ENCODE measurements at places on chromosomes 1 and 21.
A peak's percentile ranks its signal among the peaks of the same experiment; 100 is the strongest.

DNA sequence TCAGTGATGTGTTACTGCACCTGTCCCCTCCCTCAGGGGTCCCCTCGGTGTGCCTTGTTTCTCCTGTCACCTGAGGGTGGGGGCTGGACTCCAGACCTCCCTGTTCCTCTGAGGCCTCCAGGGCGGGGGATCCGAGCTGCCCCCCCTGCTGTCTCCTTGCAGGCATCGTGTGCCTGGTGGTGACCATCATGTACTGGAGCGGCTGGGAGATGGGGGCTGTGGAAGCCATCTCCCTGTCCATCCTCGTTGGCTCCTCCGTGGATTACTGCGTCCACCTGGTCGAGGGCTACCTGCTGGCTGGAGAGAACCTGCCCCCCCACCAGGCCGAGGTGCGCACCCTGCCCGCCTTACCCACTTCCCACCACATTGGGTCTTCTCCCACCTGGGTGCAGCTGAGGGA, 56.4 kb downstream of the DISP3 start:
- H3K4me3 ChIP-seq = no peak overlapping the region
- no peaks in the 10 kb centered on the region for H3K4me1 ChIP-seq
- DNase-seq = no peak
- H3K27me3 ChIP-seq = no peaks in the 10 kb centered on the region
- no peaks in the 10 kb centered on the region for H3K36me3 ChIP-seq
- H3K27ac ChIP-seq = no peak overlapping the region

- no peaks in the 10 kb centered on the region for H3K36me3 ChIP-seq
- H3K4me3 ChIP-seq = no peak overlapping the region
- no peak for DNase-seq
- no peaks in the 10 kb centered on the region for H3K27me3 ChIP-seq
- no peaks in the 10 kb centered on the region for H3K4me1 ChIP-seq
- no peak overlapping the region for H3K27ac ChIP-seq
These were observed 23.6 kb upstream of the CTH start for GRCh38 chr1:70387507-70387906.

GRCh38 chr1:44485229-44485933, 80.3 kb downstream of the RNF220 start:
- H3K36me3 ChIP-seq = no peaks in the 10 kb centered on the region
- H3K4me3 ChIP-seq = no peak overlapping the region
- peak overlapping the region; percentile 70 for H3K27ac ChIP-seq
- no peaks in the 10 kb centered on the region for H3K27me3 ChIP-seq
- H3K4me1 ChIP-seq = peaks cover 5% of the 10 kb centered on the region
- DNase-seq = no peak

DNA sequence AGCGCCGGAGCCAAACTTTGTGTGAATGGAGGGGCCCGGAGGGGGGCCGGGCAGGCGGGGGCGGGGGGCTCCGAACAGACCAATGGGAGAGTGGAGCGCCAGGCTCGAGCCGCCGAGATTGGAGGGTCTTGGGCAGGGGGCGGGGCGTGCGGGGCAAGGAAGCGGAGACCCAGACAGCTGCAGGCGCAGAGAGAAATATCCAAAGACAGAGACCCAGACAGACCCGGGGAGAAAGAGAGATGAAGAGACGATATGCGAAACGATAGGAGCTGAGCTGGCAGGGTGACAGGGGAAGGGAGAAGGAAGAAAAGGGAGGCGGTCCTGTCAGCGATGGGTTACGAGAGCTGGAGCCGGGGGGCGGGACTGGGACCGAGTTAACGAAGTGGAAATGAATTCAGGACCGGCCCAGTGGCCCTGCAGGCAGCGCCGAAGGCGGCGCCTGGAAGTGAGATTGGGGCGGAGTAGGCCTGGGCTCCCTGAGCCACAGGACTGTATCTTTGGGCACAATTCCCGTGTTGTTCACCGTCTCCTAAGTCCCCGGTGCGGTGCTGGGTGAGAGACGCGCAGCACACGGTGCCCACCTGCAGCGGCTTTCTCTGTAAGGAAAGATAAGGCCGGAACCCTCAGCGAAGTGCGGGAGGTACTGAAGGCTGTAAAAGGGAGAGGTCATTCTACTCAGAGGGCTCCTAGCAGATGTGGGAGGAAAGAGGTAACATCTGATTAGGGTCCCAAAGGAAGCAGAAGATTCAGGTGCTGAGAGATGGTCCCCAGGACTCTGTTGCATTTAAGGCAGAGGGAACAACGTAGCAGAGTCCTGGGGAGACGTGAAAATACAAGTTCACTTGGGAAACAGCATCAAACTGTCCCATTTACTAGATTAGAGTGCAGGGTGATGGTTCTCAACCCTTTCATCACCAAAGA, 543 bp upstream of the KCNJ10 start:
- no peaks in the 10 kb centered on the region for H3K36me3 ChIP-seq
- no peak overlapping the region for H3K27ac ChIP-seq
- peak; percentile 88 for DNase-seq
- no peaks in the 10 kb centered on the region for H3K27me3 ChIP-seq
- H3K4me1 ChIP-seq = peaks cover 12% of the 10 kb centered on the region

- H3K27me3 ChIP-seq = no peaks in the 10 kb centered on the region
- H3K4me1 ChIP-seq = no peaks in the 10 kb centered on the region
- peak overlapping the region; percentile 95 for H3K27ac ChIP-seq
- peak; percentile 77 for DNase-seq
These were observed 742 bp downstream of the P3H1 start for GRCh38 chr1:42765832-42766740.

DNA sequence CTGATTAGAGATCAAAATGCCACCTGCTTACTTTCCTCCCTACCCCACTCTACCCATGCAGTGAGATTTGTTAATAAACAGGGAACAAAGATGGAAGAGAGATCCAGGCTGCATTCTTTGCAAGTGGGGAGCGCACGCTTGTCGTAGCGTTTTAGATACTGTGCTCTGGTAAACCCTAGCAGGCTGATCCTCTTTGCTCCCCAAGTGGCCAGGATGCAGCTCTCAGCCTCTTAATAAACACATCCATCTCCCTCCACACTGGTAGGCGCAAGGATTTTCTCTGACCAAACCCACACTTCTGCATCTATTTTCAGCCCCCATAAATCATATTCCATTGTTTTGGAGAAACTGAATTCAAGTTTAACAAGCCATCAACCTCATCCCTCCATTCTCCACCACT, 2.9 kb downstream of the PGBD5 start:
- no peak overlapping the region for H3K27ac ChIP-seq
- H3K4me3 ChIP-seq = no peak overlapping the region
- no peaks in the 10 kb centered on the region for H3K36me3 ChIP-seq
- H3K4me1 ChIP-seq = peaks cover 11% of the 10 kb centered on the region
- peaks cover 80% of the 10 kb centered on the region for H3K27me3 ChIP-seq
- no peak for DNase-seq
